ENCODE measurements at places on chromosomes 1 and 21. TPM values are rescaled to one million over a fixed set of nuclear protein-coding genes. Genes with fewer than 3 reads are reported as not detected.

- peaks cover 32% of the 10 kb centered on the region for H3K4me1 ChIP-seq
- no peak overlapping the region for H3K27ac ChIP-seq
- no peaks in the 10 kb centered on the region for H3K36me3 ChIP-seq
- no peaks in the 10 kb centered on the region for H3K27me3 ChIP-seq
Measured at GRCh38 chr21:41634211-41634694, 126.3 kb upstream of the TMPRSS2 start.

SPRR1B gene
- total RNA-seq: 1.8 TPM

DNA sequence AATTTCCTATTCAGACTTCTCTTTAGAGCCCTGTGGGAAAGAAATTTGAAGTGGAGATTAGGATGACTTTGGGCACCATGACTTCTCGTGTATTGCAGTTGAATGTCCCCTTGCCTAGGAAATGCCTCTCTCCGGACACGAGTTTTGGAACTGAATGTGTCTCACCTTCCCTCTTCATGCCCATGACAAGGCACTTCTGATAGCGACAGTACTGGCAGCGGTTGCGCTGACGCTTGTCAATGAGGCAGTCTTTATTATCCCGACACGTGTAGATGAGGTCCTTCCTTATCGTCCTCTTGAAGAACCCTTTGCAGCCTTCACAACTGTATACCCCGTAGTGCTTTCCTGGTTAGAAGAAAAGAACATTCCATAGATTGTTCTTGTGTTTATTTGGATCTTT lies 28.1 kb downstream of the RXRG start:
- DNase-seq: no peak
- H3K4me1 ChIP-seq: no peaks in the 10 kb centered on the region
- H3K27ac ChIP-seq: no peak overlapping the region

DNA sequence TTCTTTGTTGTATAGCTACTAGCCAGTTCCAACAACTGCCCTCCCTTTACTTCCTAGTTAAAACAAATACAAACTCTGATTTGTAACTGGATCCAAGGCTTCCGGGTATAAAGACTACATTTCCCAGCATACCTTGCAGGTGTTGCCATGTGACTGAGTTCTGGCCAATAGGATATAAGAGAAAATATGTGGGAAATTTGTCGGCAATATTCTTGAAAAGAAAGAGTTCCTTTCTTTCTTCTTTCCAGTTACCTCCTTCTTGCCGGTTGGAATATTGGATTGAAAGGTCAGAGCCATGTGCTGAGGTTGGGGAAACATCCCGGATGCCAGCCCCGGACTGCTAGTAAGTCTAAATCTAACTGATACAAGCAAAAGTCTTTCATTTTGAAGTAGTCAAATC lies 23.0 kb upstream of the ZBTB40 start:
- H3K4me3 ChIP-seq: peak overlapping the region; percentile 30
- no peak overlapping the region for H3K27ac ChIP-seq
- no peak for DNase-seq
- no peaks in the 10 kb centered on the region for H3K27me3 ChIP-seq

DNA sequence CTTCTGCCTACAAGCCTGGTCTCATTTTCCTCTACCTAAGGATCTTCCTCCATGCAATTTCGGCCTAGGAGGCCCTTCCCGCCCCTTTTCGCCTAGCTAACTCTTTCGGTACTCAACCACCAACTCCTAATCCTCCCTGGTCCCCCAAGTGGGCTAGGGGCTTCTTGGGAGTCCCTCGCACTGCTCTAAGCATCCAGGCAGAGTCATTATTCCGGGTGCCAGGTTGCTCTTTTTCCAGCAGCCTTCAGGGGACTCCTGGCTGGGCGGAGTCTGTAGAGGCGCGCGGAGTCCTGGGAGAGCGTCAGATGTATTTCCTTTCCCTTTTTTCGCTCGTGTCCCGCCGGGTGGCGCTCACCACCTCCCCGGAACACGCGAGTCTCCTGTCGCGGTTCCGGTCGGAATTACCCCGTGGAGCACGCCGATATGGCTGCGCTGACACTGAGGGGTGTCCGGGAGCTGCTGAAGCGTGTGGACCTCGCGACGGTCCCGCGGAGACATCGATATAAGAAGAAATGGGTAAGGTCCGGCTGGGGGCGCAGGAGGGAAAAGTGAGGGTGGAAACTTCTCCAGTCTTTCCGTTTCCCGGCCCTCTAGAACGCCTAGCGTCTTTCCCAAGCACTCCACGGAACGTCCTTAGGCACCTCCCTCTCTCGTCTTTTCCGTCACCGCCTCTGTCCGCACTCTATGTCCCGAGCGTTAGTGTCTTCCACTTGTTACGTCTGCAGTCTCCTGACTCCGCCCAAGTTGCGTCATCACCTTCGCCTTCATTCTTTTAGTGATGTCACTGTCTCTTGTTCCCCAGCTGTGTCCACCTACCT lies at the start of gene NSUN4:
Gene NSUN4, plus strand, starts transcription at position 404 of the 818 bp plus-strand sequence. Its CDS starts 20 bp downstream, at position 424.
- peak within 1 kb of the TSS; percentile 96 for H3K27ac ChIP-seq
- H3K4me3 ChIP-seq: peak within 1 kb of the TSS; percentile 68
- H3K36me3 ChIP-seq: peaks cover 34% of the 10 kb centered on the region
- H3K27me3 ChIP-seq: no peaks in the 10 kb centered on the region

- no peak for DNase-seq
- H3K36me3 ChIP-seq: no peaks in the 10 kb centered on the region
- peaks cover 64% of the 10 kb centered on the region for H3K4me1 ChIP-seq
- no peak overlapping the region for H3K4me3 ChIP-seq
Measured at GRCh38 chr1:91877574-91878208, 8.3 kb downstream of the TGFBR3 start.

CNR2 gene
- total RNA-seq: not detected

DNA sequence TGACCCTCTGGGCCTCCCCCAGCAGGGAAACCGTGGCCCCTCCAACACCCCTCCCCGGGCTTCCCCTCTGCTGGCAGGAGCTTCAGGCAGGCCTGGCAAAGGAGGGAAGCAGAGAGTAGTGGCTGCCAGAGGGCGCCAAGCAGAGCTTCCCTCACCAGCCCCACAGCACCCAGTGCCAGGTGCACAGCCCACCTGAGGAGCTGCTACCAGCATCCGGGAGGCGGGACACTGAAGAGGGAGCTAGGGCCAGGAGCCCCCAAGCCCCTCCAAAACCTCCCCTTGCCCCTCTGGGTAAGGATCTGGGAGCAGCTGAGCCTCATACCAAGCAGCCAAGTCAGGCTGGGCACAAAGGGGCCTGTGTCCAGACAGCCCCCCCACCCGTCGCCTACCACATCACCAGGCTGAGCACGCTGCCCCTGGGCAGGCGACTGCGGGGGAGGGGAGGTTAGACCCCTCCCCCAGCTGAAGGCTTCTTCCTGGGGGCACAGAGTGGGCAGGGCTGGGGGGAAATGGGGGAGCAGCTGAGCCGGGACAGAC lies 19.6 kb downstream of the CCDC24 start:
- no peak for DNase-seq
- peaks cover 28% of the 10 kb centered on the region for H3K4me1 ChIP-seq
- H3K36me3 ChIP-seq: peaks cover 12% of the 10 kb centered on the region
- no peaks in the 10 kb centered on the region for H3K27me3 ChIP-seq
- H3K4me3 ChIP-seq: no peak overlapping the region
- no peak overlapping the region for H3K27ac ChIP-seq

GRCh38 chr1:17606826-17607440 lies 67.4 kb downstream of the ARHGEF10L start:
- peaks cover 36% of the 10 kb centered on the region for H3K36me3 ChIP-seq
- no peaks in the 10 kb centered on the region for H3K27me3 ChIP-seq
- peak; percentile 82 for DNase-seq
- no peak overlapping the region for H3K27ac ChIP-seq
- H3K4me1 ChIP-seq: peaks cover 21% of the 10 kb centered on the region

PARS2 gene
- total RNA-seq: 6.7 TPM

GRCh38 chr21:8993284-8993942 lies 1528.0 kb upstream of the TPTE start:
- H3K4me3 ChIP-seq: no peak overlapping the region
- peaks cover 10% of the 10 kb centered on the region for H3K27me3 ChIP-seq
- DNase-seq: no peak
- no peaks in the 10 kb centered on the region for H3K4me1 ChIP-seq
- no peak overlapping the region for H3K27ac ChIP-seq

DNA sequence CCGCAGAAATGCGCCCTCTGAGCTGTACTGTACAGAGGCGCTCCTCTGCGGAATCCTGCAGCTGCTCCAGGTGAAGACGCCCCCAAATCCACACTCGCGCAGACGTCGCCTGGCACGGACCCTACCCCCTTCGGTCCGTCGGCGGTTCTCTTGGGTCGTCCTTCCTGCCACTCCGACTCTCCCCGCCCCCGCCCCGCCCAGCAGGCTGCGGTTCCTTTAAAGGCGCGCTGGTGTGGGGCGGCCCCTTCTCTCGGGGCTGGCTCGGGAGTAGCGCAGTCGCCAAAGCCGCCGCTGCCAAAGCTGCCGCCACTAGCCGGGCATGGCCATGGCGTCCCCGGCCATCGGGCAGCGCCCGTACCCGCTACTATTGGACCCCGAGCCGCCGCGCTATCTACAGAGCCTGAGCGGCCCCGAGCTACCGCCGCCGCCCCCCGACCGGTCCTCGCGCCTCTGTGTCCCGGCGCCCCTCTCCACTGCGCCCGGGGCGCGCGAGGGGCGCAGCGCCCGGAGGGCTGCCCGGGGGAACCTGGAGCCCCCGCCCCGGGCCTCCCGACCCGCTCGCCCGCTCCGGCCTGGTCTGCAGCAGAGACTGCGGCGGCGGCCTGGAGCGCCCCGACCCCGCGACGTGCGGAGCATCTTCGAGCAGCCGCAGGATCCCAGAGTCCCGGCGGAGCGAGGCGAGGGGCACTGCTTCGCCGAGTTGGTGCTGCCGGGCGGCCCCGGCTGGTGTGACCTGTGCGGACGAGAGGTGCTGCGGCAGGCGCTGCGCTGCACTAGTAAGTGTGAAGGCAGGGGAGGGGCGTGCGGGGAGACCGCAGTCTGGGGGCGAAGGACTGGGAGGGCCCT lies at the start of gene RASSF5:
Gene RASSF5, plus strand, starts transcription at position 248 of the 846 bp plus-strand sequence. Its CDS starts 72 bp downstream, at position 320.
- H3K4me1 ChIP-seq: peaks cover 81% of the 10 kb centered on the region
- peak within 1 kb of the TSS; percentile 68 for H3K4me3 ChIP-seq
- peak; percentile 91 for DNase-seq
- peak within 1 kb of the TSS; percentile 46 for H3K27ac ChIP-seq
- no peaks in the 10 kb centered on the region for H3K36me3 ChIP-seq
- no peaks in the 10 kb centered on the region for H3K27me3 ChIP-seq

TNFSF4 gene
- total RNA-seq: not detected

B3GALT2 gene
- total RNA-seq: not detected

UCK2 gene
- total RNA-seq: 46.0 TPM

DNA sequence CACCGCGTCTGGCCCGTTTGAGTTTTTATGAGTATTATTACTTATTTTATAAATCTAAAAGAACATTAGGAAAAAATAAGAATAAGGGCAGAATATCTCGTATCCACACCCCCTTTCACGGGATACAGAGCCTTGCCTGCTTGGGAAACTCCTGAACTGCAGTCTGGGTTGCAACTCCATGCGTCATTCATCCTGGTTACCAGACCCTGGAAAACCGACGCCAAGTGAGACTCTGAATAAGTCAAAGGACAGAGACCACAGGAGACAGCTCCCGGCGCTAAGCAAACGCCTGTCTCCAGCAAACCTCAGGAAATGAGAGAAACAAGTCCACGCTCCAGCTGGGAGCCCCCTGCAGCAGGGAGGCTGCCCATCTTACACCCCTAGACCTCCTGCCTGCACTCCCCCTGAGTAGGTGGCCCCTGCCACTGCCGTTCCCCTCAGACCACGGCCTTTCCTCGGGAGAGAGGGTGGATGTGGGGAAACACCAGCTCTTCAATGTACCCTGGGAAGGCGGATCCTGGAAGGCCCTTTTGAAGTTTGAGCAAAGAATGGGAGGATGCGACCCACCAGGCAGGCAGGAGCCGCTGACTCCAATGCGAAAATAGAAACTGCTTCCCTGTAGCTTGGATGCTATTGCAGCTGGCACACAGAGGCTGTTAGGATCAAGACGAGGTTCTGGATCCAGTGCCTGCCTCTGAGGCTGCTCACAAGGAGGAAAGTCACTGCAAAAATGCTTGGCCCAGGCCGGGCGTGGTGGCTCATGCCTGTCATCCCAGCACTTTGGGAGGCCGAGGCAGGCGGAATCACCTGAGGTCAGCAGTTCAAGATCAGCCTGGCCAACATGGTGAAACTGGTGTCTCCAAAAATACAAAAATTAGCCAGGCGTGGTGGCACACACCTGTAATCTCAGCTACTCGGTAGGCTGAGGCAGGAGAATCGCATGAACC lies 37.7 kb upstream of the GPR157 start:
- no peaks in the 10 kb centered on the region for H3K36me3 ChIP-seq
- H3K27ac ChIP-seq: peak overlapping the region; percentile 15
- H3K27me3 ChIP-seq: no peaks in the 10 kb centered on the region
- peaks cover 45% of the 10 kb centered on the region for H3K4me1 ChIP-seq
- no peak for DNase-seq
- no peak overlapping the region for H3K4me3 ChIP-seq

RHBG gene
- 7.4 TPM for total RNA-seq

CFAP74 gene
- total RNA-seq: not detected
